Stimulated activated CD4-positive, alpha-beta T cell treated with anti-CD3 and anti-CD28 coated beads, Interleukin-4, amount 100 ng/mL, for 24 hours (primary cell): ENCODE measurements at places on chromosomes 1 and 21.
A peak's percentile ranks its signal among the peaks of the same experiment; 100 is the strongest.

GRCh38 chr1:65458730-65459396 lies 38.4 kb downstream of the LEPR start:
- no peak for DNase-seq

DNA sequence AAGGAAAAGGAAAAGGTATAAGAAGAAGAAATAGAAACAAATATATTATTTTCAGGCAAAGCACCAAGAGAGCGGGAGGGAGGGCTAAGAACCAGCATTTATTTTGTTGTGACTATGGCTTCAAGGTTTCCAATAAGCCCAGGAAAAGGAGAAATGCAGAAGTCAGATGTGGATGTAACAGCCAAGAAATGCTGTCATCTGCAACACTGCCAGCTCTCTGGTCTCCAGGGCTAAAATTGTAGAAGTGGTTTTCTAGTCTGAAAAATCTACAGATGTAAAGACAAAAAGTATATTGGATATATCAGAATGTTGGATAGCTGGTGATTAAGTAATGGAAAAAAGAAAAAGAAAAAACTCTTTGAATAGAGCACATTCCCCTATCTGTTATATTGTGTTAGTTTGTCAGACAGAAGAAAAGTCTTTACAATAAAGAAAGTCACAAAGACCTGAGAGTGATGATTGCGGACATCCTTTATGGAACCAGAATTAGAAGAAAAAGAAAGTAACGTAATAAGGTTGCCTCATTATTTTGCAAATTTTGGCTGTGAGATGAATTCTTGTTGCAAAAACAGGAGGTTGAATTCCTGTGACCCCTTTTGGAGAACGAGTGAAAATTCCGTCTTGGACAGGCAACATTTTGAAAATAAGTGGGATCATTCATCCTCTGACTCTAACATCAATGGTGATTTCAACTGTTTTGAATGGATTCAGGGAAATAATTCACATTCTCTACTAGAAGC lies 938.1 kb downstream of the TTLL7 start:
- DNase-seq, result no peak

DNA sequence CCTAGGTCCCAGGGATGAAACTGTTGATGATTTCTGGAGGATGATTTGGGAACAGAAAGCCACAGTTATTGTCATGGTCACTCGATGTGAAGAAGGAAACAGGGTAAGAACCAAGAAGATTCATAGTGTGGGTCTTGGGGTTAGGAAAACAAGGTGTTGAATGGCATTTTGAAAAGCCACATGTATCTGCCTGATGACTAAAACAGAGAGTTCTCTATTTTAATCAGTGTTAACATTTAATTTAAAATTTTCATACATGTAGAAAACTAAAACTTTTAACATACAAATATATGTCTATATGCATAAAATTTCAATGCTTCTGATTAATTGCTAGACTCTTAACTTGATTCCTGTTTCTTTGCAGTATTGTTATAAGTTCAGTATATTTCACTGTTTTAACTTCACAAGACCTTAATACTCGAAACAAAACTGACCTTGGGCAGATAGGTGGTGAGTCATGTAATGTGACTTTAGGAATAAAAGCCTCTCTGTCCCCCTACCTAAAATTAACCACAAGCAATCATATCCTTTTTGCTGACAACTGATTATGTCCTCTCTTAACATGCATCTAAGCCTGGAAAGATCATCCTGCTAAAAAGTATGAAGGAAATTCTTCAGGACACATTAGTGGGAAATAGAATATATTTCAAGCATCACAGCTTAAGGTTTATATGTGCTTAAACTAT lies 95.6 kb downstream of the PTPRC start:
- no peak for DNase-seq

- no peak for DNase-seq
These were observed 555.0 kb upstream of the PLXNA2 start for GRCh38 chr1:208799186-208799585.

DNA sequence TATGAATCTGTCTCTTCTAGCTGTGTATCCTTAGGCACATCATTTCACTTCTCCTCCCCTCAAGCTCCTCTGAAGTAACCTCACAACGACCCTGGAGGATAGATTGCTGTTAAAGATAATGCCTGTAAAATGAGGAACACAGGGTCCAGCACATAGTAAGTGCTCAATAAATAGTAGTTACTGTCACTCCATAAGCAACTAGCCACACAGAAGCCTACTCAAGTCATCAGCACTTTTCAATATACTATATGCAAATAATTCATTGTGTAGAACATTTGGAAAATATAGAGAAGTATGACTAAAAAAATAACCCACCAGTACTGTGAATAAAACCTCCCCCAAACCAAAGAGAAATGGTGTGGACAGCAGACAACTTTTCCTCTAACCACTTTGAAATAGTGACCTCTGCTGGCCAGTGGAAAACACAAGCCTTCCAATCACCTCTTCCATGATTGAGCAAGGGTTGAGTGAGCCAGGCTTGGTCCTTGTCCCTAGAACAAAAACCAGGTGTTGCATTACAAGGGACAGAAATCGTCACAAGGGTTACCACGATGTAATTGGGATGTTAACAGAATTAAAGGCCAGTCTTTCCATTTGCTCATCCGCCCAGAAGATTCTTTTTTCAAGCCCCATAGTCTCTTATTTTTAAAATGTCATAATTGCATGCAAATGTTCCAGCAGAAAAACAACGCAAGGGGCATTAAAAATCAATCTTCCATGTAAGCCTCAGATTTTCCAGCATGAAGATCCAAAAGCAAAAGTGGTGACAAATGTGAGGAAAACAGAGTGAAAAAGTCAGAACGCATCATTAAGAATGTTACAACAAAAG lies 15.7 kb upstream of the GLIS1 start:
- peak; percentile 15 for DNase-seq

DNA sequence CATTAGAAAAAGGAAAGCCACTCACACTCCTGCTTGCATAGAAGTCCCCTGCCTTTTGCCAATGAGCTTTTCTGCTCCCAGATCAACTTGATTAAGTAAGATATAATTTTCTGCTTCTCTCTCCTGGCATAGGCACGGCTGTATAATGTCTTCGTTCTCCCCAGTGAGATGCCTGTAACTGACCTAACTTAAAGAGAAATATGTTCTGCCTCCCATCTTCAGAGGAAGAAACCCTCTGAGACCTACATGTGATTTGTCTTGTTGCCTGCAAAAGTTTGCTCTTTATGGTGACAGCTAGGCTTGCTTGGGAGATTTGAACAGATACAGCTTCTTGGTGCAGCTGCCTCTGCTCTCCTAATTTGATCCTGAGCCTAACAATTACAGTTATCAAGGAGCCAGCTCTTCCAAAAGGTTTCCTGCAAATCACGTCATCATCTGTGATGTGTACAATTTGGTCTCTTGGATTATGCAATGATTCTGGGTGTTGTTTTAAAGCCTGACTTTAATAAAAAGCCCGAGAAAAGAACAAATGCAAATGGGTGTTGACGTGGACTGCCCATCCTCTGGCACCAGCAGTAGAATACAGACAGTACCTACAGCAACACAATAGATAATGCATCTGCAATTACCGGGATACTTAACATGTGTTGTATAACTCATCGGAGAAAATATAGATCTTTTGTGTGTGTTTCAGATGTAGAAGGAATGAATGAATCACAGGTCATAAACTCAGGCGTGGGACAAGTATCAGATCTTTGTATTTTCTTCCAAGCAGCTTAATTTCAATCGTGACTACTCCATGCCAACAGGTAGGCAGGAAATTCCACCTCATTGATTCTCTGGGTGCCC lies 76.2 kb upstream of the KAZN start:
- DNase-seq, result no peak
